Kidney glomerular epithelial cell (primary cell): ENCODE measurements at places on chromosomes 3 and 15.

DNA sequence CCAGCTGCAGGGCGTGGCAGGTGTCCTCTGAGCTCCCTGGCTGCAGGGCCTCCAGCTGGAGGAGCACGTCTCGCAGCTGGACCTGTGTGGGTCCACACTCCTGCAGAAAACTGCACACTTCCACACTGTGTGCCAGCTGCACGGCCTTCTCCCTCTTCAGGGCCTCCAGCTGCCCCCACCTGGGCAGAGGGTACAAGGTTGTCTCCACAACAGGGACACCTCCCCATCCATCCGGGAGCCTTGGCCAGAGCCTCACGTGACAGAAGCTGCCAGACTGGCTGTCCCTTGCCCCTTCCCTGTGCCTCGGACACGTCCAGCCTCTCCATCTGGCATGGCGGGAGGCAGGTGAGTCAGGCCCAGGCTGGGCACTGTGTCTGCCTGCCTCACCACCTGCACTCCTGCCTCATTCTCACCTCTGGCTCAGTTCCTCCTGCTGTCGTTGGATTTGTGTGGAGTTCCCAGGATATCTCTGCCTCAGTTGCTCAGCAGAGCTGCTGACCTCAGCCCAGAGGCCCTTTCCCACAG, 14.5 kb downstream of the SPTBN5 start:
- DNase-seq, result no peak

GRCh38 chr15:73326157-73326556, 42.6 kb downstream of the HCN4 start:
- no peak for DNase-seq

GRCh38 chr3:171936191-171936841, 93.2 kb downstream of the TMEM212 start:
- DNase-seq, result no peak

- no peak for DNase-seq
Measured at GRCh38 chr15:48096355-48096786, 24.4 kb upstream of the SLC24A5 start.

GRCh38 chr3:112253301-112253971, 40.6 kb downstream of the SLC9C1 start:
- no peak for DNase-seq

DNA sequence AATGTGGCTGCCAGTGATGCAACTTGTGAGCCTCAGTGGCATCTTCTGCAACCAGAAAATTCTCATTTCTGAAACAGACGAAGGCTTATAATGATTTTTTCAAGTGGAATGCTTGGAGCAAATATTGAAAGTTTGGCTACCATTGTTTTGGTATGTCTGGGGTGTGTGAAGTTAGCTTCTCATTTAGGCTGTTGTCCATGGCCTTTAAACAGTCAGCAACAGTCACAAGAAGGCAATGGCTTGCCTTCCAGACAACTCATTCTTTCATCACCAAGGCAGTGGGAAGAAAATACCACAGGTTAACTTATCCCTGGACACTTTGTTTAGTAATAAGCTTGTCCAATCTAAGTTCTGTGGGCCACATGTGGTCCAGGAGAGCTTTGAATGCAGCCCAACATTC, 4.7 kb upstream of the BNC1 start:
- DNase-seq, result no peak

DNA sequence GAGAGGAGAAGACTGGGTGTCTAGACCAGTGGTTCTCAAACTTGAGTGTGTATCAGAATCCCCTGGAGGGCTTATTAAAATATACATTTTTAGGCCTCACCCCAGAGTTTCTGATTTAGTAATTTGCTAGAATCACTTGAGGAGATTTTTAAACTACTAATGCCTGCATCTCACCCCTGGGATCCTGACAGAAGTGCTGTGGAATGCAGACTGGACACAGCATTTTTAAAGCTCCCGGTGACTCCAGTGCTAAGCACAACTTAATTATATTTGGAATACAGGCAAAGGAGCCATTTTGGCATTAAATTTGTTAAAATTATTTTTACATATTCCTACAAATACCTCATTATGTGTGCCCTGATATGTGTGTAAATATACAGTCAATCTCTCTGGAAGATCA, 26.7 kb upstream of the COL6A6 start:
- no peak for DNase-seq

DNA sequence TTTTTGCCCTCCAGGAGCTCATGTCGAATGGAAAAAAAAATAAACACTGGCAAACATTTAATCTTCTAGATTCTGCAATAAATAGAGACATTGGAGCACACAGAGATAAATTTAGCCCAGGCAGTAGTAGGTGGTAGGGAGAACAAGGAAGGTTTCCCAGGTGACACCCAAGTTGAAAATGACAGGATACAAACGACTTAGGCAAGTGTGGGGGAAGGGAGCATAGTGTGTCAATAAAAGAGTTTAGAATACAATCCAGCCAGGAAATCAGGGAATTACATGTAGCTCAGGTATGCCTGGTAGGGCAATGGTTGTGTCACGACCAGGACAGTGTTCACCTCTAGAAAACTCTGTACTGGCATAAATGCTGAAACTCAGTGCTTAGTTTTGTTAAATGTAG, 364.6 kb upstream of the AGTR1 start:
- no peak for DNase-seq

- no peak for DNase-seq
Measured at GRCh38 chr15:98778960-98779359, 130.6 kb downstream of the IGF1R start.

GRCh38 chr15:75061272-75061671, 37.9 kb downstream of the PPCDC start:
- DNase-seq, result no peak

DNA sequence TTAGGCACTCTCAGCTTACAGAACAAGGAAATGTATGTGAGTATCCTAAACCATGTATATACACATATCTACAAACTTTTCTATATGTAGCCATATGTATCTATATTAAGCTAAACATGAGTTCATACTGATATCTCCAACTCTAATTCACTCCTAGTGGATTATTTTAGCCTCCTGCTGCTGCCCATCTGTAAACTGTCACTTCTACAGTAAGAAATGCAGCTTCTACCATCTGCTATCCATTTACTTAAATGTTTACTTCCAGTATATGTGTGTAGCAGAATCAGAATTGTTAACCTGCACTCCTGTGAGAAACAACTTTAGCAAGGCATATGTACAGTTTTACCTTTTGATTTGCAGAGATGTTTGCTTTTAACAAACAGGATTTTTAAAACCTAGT, 478.5 kb upstream of the CBLB start:
- no peak for DNase-seq

DNA sequence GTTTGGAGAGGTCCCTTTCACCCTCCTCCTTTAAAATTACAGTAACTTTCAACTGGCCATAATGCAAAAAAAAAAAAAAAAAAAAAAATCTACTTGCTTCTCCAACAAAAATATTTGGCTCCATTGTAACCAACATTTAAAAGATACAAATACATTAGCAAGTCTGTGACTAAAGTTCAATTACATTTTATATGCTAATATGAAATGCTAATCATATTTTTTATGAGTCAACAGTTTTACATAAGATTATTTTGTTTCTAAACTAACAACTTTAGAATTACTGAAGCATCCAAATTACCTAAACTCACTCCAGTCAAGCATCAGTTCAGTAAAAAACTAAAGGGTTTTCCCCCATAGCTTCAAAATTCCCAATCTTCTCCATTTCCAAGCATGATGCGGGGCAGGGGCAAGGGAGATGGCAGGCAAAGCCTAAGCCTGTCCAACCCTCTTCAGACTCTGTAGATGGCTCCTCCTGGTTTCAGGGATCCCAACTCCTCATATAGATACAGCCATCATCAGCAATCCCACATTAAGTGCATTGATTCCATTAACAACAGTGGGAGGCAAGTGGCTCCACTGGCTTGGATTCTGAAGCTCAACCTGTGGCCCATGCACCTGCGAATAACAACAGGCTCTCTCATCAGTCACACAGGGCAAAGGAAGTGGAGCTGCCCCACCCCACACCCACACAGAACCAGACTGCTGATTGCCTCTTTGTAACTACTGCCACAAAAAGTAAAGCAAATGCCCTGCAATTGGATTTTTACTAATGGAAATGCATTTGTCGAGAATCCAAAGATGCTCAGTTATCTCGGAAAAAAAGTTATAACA, 15.0 kb downstream of the SFMBT1 start:
- no peak for DNase-seq

DNA sequence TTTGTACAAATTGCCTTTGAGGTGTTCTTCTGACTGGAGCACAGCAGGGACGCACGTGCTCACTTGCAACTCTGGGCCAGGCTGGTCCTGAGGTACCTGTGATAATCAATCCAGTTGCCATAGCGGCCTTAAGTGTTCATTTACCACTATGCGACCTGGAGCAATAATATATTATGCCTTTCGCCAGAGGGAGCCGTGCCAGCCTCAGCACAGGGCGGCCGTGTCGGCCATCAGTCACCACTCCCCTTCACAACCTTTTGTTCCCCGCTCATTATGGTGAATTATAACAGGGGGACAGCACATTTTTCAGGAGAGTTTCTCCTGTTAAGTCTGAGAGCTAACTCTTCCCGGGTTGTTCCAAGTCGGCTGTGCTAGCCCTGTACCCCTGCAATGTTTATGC, 289.7 kb downstream of the RORA start:
- DNase-seq, result no peak

- no peak for DNase-seq
Measured at GRCh38 chr15:99630607-99631131, 64.9 kb downstream of the MEF2A start.

DNA sequence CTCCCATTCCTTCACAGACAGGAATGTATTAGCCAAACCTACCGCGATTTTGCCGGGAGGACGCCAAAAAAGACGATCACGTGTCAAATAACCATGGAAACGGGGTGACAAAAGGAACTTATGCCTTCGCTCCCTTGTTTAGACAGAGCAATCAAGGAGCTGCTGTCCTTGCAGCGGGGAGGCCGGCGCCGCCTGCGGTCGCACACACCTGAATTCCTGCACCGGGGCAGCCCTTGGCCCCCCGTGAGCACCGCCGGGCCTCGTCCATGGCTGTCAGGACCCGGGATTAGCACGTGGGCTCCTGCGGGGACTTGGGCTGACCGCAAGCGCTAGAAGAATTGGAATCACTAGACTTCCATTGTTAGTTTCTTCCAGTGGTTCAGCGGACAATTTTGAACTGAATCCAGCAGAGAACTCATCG, 193.1 kb downstream of the SHQ1 start:
- no peak for DNase-seq

- DNase-seq, result no peak
Measured at GRCh38 chr3:107813026-107813425, 277.8 kb downstream of the CD47 start.

GRCh38 chr15:67100801-67101581, 35.6 kb downstream of the SMAD3 start:
- no peak for DNase-seq

DNA sequence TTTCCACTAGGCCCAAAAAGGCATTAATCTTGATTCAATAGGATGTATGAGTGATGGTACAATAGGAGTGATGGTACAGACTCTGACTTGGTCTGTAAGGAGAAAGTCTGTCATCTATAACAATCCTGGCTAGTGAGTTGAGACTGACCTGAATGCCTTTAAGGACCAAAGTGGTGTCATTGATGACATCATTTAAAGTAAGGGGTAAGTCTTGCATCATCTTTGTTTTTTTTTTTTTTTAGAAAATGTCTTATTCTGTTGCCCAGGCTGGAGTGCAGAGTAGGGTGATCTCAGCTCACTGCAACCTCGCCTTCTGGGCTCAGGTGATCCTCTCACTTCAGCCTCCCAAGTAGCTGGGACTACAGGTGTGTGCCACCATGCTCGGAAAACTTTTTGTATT, 5.6 kb upstream of the TMEM45A start:
- DNase-seq, result no peak

- DNase-seq, result no peak
Measured at GRCh38 chr15:79089331-79089889, 1.2 kb downstream of the RASGRF1 start.

- no peak for DNase-seq
Measured at GRCh38 chr3:128077665-128078064, 25.4 kb downstream of the SEC61A1 start.

DNA sequence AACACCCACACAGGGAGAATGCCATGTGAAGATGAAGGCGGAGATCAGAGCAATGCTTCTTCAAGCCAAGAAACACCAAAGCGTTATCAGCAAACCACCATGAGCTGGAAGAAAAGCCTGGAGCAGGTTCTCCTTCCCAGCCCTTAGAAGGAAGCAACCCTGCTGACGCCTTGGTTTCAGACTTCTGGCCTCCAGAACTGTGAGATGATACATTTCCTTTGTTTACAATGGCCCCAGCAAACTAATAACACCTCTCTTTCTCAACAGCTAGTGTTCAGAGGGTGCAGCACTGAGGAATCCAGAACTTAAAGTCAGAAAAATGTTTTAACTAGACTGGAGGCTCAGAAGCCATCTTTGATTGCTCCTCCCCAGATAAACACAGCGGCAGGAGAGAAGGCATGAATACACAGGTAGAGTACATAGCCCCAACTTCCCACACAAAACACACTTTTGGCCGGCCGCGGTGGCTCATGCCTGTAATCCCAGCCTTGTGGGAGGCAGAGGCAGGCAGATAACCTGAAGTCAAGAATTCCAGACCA, 132.4 kb upstream of the LPP start:
- DNase-seq, result no peak

GRCh38 chr3:126197854-126198584, 17.6 kb upstream of the ALDH1L1 start:
- DNase-seq, result peak; percentile 41

DNA sequence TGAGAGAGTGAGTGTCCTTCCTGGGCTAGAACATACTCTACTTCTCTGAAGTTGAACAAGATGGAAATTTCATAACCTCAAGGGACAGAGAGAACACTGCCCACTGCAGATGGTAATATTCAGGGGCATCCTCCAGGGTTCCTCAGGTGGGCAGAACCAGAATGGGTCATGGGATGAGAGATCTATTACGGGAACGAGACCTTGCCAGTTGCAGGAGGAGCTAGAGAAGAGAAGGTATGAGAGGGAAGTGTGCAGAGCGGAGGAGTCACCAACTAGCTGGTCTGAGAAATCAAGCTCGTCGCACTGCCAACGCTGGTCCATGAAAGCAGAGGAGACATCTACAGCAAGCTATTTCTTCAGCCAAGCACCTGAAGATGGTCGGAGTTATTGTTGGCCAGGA, 184.7 kb downstream of the TJP1 start:
- no peak for DNase-seq

DNA sequence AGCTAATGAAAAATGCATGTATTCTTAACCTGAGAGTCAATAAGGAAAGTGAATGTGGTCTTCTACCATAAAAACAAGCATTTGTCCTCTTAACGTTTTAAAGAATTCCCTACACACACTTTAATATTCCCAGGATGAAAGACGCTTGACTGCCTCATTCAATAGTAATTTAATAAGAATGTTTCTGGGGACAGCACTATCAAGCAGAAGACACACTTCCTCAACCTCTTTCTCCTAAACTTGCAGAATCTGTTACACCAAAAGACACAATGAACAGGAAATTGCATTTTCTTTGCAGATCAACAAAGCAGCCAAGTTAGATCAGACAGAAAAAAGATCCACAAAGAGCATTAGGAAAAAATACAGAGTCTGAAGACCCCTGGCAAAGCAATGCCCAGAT, 97.7 kb downstream of the PLCH1 start:
- no peak for DNase-seq

DNA sequence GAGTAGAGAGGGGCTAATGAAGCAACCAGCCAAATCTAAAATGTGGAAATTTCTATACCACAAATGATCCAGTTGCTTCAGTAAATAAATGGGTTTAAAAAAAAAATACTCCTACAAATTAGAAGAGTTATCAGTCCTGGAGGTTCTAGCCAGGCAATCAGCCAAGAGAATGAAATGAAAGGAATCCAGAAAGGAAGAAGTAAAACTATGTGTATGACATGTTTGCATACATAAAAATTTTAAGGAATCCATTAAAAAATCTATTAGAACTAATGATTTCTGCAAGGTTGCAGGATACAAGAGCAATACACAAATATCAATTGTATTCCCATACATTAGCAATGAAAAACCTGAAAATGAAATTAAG, 9.6 kb downstream of the MESP2 start:
- no peak for DNase-seq
